ENCODE measurements at places on chromosomes 6 and 20. TPM values are rescaled to one million over a fixed set of nuclear protein-coding genes. Genes with fewer than 3 reads are reported as not detected.

The CYP21A2 gene
- total RNA-seq = 0.37 TPM

The MARCKS gene
- 1.1 TPM for total RNA-seq

The CLPSL1 gene
- total RNA-seq = not detected

The RBM24 gene
- not detected for total RNA-seq

The PLN gene
- not detected for total RNA-seq

The IPCEF1 gene
- 19.2 TPM for total RNA-seq

The TFB1M gene
- total RNA-seq = 40.8 TPM

The MBOAT1 gene
- total RNA-seq = 12.5 TPM

The TREML2 gene
- 0.95 TPM for total RNA-seq

Measured in CD8-positive, alpha-beta memory T cell (primary cell).